ENCODE measurements at places on chromosomes 5 and 9.

DNA sequence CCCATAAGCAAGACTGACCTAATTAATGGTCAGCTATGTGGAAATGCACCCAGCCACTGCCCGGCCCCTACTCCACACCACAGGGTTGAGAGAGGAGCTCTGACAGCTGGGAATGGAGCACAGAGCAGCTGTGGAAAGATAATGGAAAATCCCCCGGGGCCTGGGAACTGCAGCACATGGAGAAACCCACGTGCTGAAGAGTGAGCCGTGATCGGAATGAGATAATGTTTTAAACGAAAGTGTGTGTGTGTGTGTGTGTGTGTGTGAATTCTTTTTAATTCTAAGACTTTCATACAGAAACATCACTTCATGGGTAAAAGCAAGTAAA, 13.1 kb upstream of the SLC12A7 start:
- no peak for DNase-seq

DNA sequence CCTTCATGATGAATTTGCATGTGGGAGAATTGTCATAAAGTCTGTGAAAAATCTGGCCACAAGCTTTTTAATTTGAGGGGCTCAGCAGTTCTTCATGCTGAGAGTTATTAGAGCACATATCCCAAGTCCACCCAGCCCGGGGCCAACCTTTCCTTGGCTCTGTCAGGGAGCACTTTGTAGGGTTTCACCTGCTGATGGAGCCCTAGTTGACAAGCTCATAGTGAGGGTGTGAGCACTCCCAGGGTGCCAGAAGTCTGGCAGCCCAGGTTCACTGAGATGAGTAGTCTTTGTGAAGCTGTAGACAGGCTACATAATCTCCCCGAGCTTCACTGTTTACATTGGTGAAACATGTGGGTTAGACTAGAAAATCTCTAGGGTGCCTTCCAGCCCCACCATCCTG, 97.2 kb upstream of the NREP start:
- DNase-seq = no peak

GRCh38 chr5:99879791-99880511, 655.2 kb upstream of the FAM174A start:
- no peak for DNase-seq

DNA sequence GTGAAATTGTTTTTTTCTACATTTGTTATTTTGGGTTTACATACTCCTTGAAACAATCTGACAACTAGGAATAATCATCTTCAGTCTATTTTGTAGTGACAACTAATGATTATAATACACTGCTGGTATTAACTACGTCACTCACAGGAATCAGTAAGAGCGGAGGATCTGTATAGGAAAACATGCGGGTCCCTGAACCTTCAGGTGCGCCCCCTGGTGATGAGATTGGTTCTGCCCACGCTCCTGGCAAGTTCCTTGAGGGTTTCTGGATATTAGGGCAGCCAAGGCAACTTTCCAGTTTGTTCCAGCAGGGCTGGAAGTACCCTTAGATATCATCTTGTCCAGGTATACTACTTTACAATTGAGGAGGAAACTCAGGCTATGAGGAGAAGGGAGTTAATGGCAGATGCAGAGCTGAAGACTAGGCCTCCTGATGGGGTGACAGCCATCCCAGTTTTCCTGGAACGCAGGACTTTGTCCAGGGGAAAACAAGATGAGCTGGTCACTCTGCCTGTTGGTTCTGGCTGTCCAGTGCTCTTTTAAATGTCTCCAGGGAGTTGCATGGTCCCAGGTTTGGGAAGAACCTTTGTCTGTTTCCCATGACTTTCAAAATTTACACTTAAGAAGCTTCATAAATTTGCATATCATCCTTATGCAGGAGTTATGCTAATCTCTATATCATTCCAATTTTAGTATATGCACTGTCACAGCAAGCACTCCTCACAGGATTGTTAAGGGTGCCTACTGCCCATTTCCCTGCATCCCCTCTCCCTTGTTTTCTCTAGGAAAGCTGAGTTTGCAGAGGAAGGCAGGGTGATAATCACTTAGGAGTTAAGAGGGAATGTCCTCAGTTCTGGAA, 14.9 kb upstream of the WNT8A start:
- DNase-seq = peak; percentile 4

GRCh38 chr9:119280740-119281485, 88.3 kb downstream of the BRINP1 start:
- no peak for DNase-seq

GRCh38 chr5:43357067-43357466, 43.9 kb upstream of the HMGCS1 start:
- DNase-seq = no peak

DNA sequence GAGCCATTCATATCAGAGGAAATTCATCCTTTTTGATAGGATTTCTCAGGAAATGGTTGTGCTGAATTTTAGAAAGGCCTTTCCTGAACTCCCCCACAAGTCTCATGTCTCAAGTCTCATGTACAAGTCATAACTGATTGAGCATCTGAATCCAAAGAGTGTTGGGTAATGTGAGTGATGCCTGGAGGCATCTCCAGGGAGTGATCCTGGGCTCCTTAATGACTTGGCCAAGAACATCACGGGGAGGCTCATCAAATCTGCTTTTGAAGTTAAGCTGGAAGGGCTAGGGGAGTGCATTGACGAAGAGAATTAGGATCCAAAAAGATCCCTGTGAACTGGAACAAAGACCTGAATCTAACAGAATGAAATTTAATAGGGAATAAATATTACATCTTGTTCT, 79.2 kb downstream of the MAST4 start:
- no peak for DNase-seq

DNA sequence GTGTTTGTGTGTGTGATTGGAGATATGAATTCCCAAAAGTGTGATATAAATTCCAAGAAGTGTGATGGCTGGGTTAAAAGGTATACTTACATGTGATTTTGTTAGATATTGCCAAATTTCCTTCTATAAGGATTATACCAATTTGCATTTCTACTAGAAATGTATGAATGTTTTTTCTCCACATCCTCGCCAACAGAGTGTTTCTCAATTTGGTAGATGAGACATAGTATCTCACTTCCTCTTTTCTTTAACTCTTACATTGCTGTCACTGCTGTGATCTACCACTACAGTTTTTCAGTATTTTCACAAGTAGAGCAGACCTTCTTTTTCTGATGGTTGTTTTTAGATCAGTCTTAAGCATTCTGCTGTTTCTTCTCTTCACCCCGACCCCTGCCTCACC, 111.3 kb downstream of the FER start:
- no peak for DNase-seq

GRCh38 chr5:91219091-91219802, 163.9 kb downstream of the ARRDC3 start:
- no peak for DNase-seq

GRCh38 chr9:14089051-14089803, 224.7 kb downstream of the NFIB start:
- DNase-seq = no peak

- DNase-seq = no peak
Measured at GRCh38 chr5:97094579-97095317, 47.7 kb downstream of the LIX1 start.

DNA sequence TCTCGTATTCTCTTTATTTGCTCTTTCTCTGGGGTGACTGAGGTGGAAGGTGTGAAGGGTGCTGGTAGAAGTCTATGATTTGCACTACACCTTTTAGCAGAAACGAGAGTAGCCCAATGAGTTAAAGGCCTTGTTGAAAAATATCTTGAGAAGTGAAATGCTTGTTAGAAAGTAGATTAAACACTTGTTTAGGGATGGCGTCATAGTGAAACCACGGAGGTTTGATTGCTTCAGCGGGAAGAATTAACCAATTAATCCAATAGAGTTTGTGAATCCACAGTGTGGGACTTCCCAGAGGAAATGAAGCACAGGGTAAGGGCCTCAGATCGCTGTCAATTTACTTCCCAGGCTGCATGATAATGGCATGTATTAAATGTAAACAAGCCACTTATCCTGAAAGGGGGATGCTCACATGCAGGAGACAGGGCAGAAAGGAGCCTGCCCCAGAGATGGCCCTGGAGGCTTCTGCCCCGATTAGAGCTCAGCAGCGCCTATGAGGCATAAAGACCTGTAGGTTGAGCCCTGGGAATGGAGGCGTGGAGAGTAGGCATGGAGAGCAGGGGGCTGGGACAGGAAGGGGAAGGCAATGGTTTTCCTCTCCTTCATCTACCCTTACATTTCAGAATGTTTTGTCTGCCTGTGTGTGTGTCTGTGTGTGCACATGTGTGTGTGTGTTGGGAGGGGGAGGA, 1.5 kb downstream of the FAM170A start:
- no peak for DNase-seq

- DNase-seq = no peak
Measured at GRCh38 chr9:129649726-129650679, 8.1 kb upstream of the ASB6 start.

DNA sequence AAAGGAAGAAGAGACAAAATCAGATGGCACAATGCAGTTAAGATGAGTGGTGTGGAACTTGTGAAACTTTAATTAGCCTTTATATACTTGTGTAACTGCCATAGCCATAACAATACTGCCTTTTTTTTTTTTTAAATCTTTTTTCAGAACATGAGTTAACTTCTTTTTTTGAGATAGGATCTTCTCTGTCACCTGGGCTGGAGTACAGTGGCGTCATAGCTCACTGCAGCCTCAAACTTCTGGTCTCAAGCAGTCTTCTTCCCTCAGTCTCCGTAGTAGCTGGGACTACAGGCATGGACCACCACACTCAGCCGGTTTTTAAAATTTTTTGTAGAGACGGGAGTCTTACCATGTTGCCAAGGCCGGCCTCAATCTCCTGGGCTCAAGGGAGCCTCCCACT, 37.2 kb downstream of the GPBP1 start:
- no peak for DNase-seq

DNA sequence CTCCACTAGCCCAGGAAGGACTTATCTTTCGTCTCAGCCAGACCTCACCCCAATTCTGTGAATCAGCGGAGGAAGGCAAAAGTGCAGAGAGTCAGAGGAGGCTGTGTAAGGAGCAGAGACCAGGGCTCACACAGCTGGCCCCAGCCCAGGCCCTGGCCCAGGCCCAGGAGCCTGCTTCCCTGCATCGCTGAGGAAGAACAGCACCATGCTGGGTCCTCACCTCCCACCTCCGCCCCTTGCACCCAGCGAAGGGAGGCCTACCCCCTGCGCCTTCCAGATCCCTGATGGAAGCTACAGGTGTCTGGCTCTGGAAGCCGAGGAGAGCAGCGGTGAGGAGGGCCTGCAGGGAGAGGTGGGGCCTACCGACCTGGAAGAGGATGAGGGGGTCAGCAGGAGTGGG, 22.3 kb upstream of the SYNPO start:
- no peak for DNase-seq

DNA sequence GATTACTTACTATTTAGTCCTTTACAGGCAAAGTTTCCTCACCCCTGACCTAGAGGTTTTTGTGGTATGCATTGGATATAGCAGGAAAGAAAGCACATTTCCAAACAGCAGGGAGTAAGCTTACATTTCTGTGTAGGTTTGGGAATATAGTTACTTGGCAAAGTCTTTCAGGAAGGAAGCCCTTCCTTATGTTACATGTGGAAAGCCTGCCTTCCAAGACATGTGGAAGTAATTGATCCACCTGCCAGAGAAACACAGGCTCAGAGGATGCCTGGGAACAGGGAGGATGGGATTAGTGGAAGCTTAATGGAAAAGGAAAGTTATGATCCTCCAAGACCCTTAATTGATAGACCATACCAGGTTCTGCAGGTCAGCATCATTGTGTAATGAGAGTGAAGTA, 87.3 kb upstream of the PPP1R2B start:
- no peak for DNase-seq

GRCh38 chr5:126445502-126446174, 22.4 kb downstream of the GRAMD2B start:
- no peak for DNase-seq

GRCh38 chr9:119368681-119369581, at the start of gene BRINP1:
TSS of gene BRINP1 (minus strand) at chr9:119369435. CDS start at chr9:119313355, 56,080 bp downstream.
- peak; percentile 87 for DNase-seq

- DNase-seq = no peak
Measured at GRCh38 chr5:3893975-3894374, 298.3 kb downstream of the IRX1 start.

- DNase-seq = no peak
Measured at GRCh38 chr5:75509546-75509945, 1.9 kb downstream of the CERT1 start.

DNA sequence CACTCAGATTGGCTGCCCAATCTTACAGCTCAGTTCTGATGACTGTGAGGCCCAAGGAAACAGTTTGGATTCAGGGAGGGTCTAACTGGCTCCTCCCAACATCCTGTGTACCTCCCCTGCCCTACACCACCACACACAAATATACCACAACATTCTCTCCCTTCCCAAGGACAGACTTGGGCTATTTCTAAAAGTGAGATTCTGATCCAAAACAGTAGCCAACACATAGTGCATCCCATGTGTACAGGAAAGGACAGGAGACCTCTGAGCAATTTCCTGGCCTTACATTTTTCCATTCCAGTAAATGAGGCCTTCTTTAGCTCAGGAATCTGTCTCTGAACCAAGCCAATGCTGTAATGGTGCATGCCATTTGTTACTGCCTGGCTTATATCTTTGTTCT, 20.8 kb downstream of the ZNF366 start:
- no peak for DNase-seq

DNA sequence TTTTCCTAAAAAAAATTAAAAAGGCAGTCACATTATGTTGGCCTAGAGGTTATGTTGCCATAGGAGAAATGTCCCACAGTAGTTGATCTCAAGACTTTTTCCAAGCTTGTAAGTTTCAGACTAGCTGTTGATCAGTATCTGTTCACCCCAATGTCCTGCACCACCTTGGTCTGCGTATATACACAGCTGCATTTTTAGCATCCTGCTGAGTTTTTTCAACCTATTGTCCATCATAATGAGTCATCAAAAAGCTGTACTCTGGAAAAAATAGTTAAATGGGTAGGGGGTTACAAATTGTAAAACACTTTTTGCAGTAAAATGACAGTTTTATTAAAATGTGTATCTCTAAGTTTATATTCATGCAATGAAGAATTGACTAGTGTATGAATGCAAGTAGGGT, 53.2 kb upstream of the TMEM171 start:
- no peak for DNase-seq

GRCh38 chr9:134307674-134308638, 18.3 kb upstream of the RXRA start:
- DNase-seq = no peak

DNA sequence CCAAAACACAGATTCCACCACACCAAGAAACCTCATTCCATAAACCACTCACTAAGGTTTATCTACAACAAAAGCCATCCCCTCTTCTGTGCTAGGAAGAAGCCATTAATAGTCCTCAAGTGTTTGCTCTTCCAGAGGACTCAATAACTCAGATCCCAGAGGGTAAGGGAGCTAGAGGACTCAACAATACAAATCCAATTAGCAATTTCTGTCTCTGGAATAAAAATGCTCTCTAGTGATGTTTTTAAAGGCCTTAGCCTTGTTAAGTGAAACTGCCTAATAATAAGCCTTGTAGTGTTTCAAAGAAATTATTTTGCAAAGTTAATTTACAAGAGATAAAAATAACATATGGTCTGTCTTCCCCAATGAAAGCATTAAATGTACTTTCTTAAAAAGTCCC, 942.4 kb downstream of the CDH12 start:
- DNase-seq = peak; percentile 28

GRCh38 chr5:64183956-64184355, 18.3 kb downstream of the RNF180 start:
- no peak for DNase-seq

- DNase-seq = no peak
Measured at GRCh38 chr9:111873901-111874300, 22.7 kb upstream of the UGCG start.
